ENCODE measurements at places on chromosomes 5 and 9. TPM values are rescaled to one million over a fixed set of nuclear protein-coding genes. Genes with fewer than 3 reads are reported as not detected.

SPAAR gene
- not detected for total RNA-seq

DDX4 gene
- 1.0 TPM for total RNA-seq

DNA sequence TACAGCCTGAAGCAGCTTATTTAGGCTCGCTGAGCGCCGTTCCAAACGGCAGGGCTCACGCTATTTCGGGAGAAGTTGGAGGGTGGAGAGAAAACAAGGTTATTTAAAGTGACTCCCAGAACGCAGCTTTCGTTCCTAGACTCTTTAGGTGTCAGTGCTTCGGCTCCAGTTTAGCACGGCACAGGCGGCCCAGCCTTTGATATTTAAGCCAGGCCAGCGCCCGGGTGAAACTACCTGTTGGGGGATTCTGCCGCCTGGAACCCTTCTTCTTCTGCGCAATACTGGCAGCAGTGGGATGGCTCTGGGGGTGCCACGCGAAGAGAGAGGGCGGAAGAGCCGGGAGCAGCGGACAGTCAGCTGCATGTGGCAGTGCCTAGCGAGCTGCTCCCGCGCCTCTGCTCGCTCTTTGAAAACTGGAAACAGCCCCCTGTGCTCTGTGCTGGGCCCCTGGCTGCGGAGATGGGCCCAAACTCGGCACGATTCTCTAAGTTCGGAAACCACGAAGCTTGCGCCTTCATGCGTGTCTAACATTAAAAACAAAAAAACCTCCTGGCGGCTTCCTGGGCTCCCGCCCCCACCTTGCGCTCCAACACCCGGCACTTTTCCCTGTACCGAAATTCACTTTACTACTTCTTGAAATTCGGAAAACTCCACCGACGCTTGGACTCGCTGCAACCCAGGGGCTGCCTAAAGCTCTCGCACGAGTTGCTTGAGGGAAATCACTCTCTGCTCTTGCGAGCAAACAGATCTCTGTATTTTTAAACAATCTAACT, 34.6 kb upstream of the NFIB start:
- H3K27ac ChIP-seq, result no peak overlapping the region
- no peak for DNase-seq
- peaks cover 12% of the 10 kb centered on the region for H3K4me1 ChIP-seq
- H3K27me3 ChIP-seq, result peaks cover 56% of the 10 kb centered on the region
- peak overlapping the region; percentile 66 for H3K4me3 ChIP-seq
- H3K36me3 ChIP-seq, result no peaks in the 10 kb centered on the region

DNA sequence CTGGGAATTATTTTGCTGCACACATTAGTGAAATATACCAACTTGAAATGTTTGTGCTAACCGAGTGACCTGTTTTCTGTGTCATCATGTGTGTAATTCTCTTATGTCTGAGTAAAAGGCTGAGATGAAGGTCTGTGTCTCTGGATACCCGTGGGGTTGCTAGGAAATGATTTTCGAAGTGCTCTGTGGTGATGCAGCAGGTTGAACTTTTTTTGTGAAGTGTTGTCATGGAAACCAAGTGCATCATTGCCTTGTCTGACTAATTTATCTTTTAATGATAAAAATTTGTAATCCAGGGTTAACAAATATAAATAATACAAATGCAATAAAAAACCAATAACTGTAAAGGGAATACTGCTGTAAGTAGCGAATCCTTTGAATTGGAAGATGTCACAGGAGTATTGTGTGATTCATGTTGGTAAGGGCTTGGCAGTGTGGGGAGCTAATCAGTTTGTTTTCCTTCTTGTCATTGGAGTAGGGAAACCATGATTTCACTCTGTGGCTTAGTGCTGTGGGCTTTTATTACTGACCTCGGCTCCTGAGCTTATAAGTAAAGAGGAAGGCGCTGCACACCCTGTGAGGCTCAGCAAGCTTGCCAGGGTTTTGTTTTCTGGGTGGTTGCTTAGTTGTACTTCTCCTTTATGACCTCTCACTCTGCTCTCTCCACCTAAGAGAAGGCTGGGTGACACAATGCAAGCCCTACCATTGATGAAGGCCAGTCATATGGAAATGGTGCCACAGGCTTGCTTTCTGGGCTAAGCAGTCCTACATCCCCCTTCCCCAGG, 22.3 kb downstream of the PDE8B start:
- peaks cover 4% of the 10 kb centered on the region for H3K36me3 ChIP-seq
- DNase-seq, result no peak
- peaks cover 25% of the 10 kb centered on the region for H3K27me3 ChIP-seq
- no peak overlapping the region for H3K4me3 ChIP-seq
- H3K27ac ChIP-seq, result no peak overlapping the region

DNA sequence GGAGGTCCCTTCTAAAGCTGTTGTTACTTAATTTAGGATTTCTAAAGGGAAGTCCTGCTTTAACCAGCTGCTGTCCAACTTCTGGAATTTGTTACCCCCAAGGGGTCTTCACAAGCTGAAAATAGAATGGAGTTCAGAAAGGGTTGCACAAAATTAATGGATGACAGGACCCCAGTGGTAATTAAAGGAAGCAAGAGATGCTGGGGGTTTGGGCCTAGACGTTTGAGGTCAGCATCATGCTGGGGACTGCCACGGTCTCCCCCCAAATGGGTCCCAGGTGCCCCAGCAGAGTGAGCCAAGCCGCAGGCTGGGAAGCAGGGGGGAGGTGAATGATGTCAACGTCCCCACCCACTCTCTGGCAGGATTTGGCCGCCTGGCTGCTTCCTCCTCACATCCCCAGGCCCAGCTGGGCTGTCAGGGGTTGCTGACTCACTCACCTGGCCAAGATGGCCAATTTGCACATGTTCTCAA, 97.5 kb upstream of the ARAP3 start:
- no peaks in the 10 kb centered on the region for H3K36me3 ChIP-seq
- H3K27me3 ChIP-seq, result peaks cover 13% of the 10 kb centered on the region
- H3K27ac ChIP-seq, result no peak overlapping the region
- DNase-seq, result peak; percentile 5
- no peak overlapping the region for H3K4me3 ChIP-seq
